ENCODE measurements at places on chromosomes 4 and X.

DNA sequence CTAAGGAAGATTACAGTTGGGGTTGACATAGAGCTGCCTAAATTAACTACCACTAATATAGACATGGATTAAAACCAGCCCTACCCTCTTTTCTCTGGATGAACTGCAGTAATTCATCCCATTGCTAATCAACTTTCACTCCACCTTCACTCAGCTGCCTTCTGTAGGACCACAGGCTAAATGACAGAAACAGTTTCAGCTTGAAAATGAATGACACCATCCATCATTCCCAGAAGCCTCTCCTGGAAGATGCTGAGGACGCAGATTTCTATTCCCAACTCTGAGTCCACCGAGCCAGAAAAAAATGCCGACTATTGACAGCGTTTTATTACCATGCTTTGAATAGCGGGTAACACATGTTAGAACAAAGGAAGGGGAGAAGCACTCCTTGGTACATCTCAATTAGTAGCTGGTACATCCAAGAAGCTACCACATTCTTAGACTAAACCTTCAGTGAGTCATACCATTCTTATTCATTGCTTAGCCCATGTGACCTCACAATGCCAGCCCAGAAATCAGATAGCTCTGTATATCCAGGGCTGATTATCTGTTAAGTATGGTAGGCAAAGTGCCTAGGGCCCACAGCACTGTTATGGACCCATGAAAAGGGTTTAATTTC is 25.3 kb downstream of the DCX start:
- no peak for DNase-seq

- DNase-seq: peak; percentile 53
Observed at GRCh38 chr4:26197018-26197779, 123.6 kb upstream of the RBPJ start.

DNA sequence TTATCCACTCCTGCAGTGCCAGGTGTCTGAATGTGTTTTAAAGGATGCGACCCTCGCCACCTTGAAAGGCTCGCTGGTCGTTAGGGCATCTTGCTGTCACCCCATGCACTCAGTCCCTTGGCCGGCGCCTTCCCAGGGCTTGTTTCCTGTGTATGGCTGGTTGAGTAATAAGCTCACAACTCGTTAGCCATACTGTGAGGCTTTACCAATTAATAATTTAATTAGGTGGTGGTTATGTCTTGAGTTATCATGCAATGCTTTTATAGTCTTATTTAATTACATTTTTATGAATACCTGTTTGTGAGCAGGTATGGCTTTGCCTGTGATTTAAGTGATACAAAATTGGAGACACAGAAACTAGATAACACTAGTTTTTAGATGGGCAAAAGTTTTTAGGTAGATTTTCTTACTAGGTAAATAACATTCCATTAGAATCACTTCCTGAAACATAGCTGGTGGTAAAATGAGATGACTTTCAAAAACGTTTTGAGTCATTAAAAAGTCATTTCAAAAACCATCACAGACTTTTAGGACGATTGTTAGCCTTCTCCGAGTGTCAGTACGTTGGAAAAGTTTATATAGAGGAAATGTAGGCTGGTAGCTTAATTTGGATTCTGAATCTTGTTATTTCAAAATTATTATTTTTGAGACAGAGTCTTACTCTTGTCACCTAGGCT is 18.2 kb downstream of the PTTG2 start:
- DNase-seq: no peak

GRCh38 chr4:63218856-63219255 is 1190.4 kb downstream of the TECRL start:
- DNase-seq: no peak

DNA sequence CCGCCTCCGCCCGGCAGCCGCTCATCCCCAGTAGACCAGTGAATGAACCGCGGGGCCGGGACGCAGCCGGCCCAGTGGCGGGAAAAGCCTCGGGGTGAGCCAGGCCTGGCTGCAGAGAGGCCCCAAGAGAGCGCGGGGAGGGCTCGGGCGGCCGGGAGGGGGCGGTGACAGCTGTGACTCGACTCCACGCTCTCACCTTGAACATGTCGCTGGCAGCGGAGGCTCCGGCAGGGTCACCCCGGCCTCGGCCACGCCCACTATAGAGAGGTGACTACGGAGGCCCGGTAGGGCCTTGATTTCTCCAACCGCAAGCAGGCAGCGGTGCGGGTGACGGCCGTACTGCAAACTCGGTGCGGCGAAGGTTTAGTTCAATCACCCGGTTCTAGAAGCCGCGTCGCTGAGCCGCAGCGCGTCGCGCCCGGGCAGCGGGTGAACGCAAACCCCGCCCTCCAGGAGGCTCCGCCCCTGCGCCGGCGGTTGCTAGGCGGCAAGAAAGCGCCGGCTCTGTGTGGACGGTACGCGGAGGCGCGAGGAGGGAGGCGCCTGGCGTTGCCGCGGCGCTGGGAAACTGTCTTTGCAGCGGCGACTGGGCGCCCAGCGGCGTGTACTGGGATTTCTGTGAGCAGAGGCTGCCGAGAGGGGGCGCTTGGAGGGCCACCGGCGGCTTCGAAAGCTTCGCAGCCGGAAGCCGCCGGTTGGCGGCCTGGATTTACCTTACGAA is at the start of the genes APOO and CXorf58:
TSS of gene APOO (minus strand) at position 441 of the 721 bp plus-strand sequence. CDS start at position 205, 236 bp downstream.
TSS of gene CXorf58 (plus strand) at position 509 of the 721 bp plus-strand sequence. CDS start 2,297 bp downstream, outside the sequence.
- DNase-seq: peak; percentile 56

DNA sequence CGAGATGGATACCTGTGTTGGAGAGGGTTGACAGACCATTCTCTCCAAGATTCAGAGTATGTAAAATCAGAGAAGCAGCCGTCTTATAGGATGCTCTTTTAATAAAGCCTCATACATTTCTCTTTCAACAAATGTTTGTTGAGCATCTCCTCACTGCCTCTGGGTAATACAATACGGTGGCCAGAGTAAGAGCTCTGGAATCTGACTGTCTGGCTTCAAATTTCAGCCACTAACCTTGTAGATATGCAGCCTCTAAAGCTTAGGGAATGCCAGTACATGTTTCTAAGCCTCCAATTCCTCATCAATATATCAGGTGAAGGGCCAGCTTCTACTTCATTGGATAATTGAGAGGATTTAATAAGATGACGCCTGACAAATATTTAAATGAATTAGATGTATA is 61.3 kb downstream of the CLNK start:
- no peak for DNase-seq

DNA sequence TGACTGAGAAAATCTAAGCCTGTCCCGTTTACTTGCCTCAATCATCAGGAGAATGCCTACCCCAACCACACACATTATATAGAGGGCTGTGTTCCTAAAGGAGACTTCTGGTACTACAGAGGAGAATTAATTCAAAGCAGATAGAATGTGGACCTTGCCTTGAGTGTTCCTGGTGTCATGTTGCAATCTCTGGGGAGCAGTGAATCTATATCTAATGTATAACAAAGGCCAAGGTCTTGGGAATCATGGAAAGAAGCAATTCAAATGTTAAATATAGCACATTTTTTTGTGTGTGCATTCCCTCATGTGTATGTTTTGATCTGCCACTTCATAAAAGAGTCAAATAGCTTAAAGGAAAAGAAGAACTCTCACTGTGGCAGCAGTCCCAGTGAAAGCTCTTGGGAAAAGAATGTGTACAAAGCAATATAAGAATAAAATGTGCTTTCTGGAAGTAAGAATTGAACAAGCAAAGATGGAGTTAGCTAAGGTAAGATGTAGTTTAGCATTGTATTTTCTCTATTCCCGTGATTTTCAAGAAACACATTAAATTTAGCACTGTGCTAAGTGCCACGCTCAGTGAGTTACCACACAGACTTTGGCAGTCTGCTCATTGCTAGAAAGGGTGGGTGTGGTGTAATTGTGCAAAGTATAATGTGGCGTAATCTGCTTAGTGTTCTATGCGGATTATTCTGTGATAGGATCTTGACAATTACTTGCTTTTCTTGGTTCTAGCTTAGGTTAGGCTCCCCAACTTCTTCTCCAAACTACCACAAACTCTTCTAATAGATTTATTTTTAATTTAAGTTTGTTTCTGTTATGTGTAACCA is 13.7 kb downstream of the ADH6 start:
- DNase-seq: no peak

DNA sequence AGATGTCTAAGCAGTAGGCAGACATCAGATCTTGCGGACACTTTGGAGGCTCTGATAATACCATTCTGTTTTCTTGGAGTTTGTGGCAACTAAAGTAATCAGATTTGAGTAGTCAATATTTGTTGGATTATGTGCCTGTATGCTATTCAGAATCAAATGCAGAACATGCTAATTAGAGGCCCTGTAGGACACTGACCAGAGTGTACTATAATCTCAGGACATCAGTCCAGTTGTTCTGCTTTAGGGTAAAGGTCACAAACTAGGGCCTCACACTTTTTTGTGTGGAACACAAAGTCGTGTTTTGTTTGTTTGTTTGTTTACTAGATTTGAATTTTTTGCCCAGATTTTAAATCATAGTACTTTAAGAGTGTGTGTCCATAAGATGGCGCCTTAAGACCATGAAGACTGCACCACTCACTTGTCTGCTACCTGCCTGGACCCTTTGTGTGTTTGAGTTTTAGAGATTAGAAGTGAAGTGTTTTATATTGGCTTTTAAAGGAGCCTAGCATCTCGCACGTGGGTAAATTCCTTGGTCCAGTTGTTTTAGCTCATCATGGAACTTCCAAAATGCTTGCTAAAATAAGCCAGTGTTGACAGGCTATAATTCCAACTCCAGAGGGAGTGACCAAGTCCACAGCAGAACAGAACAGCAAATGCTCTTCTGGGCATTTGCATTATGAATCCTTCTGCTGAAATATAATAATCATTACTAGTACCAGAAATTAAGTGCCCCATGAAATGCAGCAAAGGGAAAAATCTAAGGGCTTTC is 34.7 kb downstream of the IL13RA1 start:
- no peak for DNase-seq

DNA sequence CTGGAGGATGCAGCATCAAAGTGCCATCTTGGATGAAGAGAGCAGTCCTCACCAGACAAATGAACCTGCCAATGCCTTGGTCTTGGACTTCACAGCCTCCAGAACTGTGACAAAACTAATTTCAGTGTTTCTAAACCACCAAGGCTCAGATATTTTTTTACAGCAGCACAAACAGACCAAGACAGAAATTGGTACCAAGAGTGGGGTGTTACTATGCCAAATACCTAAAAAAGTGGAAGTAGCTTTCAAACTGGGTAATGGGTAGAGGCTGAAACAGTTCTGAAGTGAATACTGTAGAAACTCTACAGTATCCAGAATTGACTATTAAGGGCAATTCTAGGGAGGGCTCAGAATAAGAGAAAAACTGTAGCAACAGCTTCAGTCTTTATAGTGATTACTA is 170.8 kb downstream of the STK32B start:
- no peak for DNase-seq

GRCh38 chr4:23934915-23935314 is 45.1 kb upstream of the PPARGC1A start:
- no peak for DNase-seq

GRCh38 chr4:6275898-6276806 is 6.5 kb downstream of the WFS1 start:
- DNase-seq: no peak

DNA sequence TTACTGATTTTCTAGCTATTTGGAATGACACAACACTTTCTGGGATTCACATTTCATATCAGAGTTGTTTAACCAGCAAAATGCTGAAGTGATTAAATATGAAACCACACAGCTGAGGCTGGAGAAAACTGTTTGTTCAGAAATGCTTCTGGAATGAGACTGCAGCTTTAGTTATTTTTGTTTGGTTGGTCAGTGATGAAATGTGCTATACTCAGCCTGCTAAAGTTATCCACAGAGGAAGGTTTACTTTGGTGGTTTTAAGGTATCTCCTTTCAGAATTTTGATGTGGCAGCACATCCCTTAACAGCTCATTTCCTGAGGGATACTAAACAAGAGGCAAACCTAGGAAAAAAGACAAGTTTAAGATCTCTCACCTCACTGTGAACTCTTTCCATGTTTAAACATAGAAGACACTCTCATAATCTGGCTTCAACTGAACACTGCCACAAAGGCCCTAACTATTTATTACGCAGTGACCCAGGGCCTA is 106.6 kb upstream of the PDE5A start:
- DNase-seq: no peak

DNA sequence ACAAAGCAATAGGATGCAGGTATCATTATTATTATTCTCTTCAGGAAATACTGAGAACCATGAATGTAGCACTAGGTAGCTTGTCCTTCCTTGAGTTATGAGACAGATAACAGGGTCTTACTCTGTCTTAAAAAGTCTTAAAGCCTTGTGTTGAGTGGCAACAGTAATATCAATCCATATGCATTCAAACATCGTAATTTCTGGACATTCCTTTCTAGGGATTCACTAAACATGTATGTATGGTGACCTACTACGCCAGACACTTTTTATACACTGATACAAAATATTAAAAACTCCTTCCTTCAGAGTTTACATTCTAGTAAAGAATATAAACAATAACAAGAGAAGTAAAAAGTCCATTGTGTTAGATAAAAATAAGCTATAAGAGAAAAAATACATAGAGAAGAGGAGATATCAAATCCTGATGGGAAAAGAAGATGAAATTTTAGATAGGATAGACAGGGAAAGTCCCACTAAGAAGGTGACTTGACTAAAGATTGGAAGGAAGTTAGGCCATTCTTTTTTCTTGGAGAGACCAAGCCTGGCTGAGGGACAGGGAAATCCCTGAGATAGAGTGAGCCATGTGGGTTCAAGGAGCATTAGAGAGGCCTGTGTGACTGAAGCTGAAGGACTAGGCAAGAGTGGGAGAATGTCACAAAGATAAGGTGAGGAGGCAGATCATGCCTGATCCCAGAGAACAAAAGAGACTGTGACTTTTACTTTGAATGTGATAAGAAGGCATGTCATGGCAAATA is 5.0 kb upstream of the DDX60L start:
- DNase-seq: no peak

- no peak for DNase-seq
Observed at GRCh38 chrX:71098302-71098701, 2.7 kb downstream of the FOXO4 start.

- DNase-seq: no peak
Observed at GRCh38 chrX:24676403-24677024, 17.2 kb upstream of the POLA1 start.

DNA sequence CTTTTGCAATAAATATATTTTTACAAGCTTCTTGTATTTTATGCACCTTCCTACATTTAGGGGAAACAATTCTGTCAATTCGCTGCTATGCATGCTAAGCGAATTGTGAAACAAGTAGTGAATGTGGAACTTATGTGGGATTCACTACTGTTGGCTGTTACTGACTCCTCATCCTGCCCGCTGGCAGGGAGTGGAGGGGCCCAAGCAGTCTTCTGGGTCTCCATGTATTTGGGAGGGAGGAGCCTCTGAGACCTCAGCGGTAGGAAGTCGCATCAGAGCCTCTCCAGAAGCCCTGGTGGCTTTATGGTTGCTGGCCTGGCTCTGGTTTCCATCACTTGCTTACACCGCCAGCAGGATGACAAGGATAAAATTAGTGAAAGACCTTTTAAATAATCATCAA is 3.7 kb upstream of the SETD7 start:
- no peak for DNase-seq

GRCh38 chrX:107726816-107727534 is 48.6 kb downstream of the TSC22D3 start:
- no peak for DNase-seq

GRCh38 chrX:7372825-7373525 is 225.0 kb upstream of the PUDP start:
- DNase-seq: no peak
